ENCODE measurements at places on chromosomes 7 and 10.

DNA sequence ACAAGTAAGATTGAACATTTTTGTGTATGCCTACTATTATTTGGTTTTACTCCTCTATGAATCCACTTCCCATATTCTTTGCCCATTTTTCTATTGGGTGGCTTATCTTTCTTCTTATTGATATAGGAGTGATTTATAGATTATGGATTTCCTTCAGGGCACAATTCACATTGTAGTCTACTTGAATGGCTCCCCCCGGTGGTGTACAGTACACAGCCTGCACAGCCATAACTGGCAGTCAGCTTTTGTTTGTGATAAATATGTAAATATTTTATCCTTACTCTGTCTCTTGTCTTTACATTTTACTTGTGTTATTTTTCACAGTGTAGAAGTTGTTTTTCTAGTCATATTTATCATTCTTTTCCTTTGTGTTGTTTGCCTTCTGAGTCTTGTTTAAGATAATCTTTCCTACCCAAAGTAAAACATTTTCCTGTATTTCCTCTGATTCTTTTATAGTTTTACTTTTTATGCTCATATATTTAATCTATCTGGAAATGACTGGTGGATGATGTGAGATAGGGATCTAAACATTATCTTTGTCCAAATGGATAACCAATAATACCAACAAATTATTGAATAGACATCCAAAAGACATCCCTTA, 23.9 kb upstream of the CALD1 start:
- no peak for DNase-seq

GRCh38 chr7:128933180-128933891, 4.4 kb upstream of the IRF5 start:
- peak; percentile 57 for DNase-seq

- no peak for DNase-seq
Observed at GRCh38 chr7:81949306-81949705, 179.5 kb upstream of the HGF start.

- no peak for DNase-seq
Observed at GRCh38 chr10:98019784-98020183, 10.6 kb downstream of the CRTAC1 start.

DNA sequence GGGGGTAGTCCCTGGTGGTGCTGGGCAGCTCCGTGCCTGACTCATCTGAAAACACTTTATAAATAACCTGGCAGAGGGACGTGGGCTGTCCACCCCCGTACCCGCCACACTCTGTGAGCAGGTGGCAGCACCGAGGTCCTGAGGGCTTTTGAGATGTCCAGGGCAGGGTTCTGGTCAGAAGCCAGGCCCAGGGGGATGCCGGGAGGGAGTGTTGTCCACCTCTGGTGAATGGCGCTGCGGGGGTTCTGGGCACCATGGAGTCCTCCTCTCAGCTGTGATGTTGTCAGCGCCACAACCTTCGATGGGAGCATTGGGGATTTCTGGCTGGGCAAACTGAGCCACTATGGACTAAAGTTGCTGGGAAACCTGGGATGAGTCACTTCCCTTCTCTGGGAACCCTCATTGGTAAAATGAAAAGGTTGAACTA, 27.4 kb upstream of the GOLGA7B start:
- no peak for DNase-seq

GRCh38 chr7:47317487-47317886, 264.4 kb downstream of the TNS3 start:
- no peak for DNase-seq

GRCh38 chr10:86950349-86950748, 7.1 kb downstream of the MMRN2 start:
- DNase-seq: peak; percentile 25

DNA sequence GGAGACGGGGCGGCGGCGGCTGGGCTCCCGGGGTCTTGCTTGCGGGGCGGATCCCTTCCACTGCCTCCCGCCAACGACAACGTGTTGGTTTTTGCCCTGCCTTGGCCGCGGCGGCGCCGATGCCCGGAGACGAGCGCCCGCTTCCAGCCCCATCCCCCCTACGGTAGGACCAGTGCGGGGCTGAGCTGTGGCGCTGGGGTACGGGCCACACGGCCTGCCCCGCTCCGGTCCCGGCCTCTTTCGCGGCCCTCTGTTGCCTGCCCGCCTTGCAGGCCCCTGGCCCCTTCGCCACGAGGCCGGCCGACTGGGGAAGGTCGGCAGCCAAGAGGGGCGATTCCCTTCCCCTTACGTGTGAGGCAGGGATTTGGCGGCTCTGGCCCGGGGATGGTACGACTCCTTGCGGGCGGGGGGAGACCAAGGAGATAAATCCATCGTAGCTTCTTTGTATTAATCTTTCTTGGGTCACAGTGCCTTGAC, 488 bp downstream of the EIF4H start:
- DNase-seq: no peak

DNA sequence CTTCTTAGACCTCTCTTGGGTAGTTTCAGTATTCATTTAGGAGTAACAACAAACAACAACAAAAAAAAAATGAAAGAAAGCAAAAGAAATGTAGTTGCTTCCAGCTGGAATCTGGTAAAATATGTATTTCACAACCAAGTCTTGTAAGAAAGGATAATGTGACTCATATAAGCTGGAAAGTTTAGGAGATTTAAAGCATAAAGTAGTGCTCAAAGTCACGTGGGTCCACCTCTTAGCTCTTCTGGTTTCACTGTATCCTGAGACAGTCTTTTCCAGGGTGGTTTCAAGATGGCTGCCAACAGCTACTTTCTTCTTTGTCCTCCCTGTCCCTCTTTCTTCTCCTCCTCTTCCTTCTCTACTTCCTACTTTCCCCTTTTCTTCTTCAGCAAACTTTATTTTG, 69.5 kb upstream of the CDK13 start:
- no peak for DNase-seq

GRCh38 chr7:47803846-47804245, 144.4 kb downstream of the PKD1L1 start:
- no peak for DNase-seq

DNA sequence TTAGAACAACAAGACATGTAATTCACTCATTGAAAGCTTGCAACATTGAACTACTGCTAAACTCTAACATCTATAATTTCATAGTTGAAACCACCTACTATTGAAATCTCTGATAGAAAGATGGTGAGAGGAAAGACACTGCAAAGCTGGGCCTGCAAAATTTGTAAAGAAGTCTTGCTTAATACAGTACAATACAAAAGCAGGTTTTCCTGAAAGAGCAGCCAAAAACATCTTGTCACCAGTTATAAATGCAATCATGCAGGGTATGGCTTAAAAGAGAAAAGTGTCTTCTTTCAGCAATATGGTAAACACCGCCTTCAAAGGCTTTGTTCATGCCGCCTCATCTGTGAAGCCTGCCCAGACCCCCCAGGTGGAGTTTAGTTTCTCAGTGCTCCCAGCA, 109.2 kb downstream of the ANK3 start:
- no peak for DNase-seq

DNA sequence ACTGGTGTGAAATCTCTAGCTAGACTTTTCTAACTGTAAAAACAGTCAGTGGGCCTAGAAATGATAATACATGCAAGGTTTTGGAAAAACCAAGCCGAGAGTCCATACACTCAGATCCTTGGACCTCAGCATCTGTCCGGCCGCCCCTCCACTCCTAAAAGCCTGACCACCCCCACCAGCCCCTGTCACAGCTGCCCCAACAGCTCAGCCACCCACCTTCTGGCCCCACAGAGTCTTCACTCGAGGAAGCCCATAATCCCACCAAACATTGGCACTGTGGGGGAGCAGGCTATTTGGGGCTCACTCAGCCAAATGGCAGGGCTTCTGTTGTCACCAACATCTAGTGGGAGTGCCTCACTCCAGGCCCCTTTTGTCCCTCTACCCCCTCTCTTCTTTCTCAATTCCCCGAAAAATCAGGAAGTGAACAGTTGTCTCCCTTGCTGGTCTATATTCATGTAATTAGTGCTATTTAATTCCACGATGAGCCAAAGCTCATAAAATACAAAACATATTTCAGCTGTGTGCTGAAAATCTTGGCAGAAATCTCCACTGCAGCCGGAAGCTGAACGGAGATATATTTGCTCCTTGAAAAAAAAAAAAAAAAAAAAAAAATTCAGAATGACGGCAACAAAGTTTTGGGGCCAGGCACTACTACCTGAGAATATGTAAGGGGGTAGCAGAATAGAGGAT, 55.5 kb downstream of the PLXNA4 start:
- DNase-seq: no peak

- no peak for DNase-seq
Observed at GRCh38 chr10:23448802-23449570, 10.1 kb downstream of the OTUD1 start.

DNA sequence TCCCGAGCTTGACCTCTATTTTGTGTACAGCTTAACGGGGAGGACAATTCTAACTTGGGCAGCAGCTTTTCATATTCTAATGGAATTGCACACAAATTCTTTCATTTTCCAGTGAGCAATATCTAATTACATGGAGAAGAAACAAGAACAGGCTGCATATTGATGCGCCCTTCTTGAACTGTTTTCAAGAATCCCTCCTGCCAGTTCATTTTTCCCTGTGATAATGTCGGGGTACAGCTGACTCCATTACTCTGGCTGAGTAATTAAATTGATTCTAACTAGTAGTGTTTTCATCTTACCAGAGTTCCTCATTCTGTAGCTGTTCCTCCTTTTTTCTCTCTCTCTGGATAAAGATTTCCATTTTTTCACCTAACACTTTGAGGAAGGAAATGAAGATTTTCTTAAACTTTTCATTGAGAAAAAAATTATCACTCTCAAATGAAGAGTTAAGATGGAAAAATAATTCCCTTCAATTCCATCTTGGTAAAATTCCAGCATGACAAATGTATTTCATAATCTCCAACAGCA, 190.9 kb downstream of the FANK1 start:
- DNase-seq: no peak

- DNase-seq: no peak
Observed at GRCh38 chr7:29163854-29164253, 17.5 kb upstream of the CPVL start.

DNA sequence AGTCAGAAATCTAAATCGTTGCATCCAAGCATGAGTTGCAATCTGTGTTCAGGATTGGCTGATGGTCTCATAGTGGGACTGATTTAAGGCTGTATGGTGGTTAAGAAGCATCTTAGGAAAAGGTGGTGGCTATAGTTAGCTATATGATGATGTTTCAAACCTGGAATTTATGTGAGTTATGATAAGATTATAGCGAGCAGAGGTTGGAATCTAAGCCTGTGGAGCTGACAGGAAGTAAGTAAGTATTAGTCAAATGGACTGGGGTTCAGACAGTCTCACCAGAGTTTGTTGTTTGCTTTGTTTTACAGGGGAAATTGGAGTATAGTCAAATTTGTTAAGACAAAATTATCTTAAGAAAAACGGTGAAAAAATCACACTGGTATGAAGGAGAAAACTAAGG, 56.7 kb downstream of the ANKRD7 start:
- no peak for DNase-seq

DNA sequence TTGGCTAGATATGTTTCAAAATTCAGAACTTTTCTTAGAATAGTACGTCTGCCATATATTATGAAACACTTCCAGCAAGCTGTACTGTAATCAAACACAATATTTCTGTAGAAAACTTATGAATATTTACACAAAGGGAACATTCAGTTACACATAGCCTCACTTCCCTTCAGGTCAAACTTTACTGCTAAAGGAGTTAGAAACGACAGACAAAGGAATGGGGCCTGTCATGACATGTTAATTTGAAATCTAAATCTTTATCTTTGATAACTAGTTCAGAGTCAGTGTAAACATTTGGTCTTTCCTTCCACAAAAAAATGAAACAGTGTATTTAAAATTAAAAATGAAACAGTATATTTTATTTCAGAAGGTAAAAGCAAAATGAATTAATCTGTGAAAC, 1.0 kb upstream of the CROT start:
- DNase-seq: no peak

GRCh38 chr10:70295926-70296325, 12.1 kb upstream of the NPFFR1 start:
- DNase-seq: no peak

- DNase-seq: no peak
Observed at GRCh38 chr7:19482628-19483027, 226.2 kb downstream of the POLR1F start.

- DNase-seq: no peak
Observed at GRCh38 chr7:9890092-9890491, 1083.6 kb upstream of the PHF14 start.

DNA sequence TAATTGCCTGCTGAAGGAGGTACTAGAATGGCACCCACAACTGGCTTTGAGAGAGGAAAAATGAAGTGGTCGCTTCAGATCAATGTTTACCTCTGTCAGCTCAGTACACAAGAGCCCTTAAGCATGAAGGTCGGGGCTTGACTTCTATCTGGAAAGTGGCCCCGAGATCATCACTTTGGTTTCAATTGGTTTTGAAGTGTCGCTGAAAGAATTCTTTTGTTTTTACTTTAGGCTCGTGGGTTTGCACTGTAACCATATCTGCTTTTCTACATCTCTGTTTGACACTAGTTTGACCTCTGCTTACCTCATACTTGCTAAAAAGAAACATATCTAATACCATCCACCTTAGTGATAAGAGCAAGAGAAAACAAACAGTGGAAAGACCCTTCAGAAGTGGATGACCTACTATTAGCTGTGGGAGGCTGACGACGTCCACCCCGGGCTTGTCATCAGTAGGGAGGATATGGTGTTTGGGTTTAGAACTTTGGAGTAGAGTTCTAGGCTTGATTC, 361.8 kb downstream of the GATA3 start:
- DNase-seq: no peak

GRCh38 chr10:131126321-131127137, 185.0 kb downstream of the TCERG1L start:
- no peak for DNase-seq

GRCh38 chr7:117673367-117673766, 193.5 kb downstream of the CFTR start:
- DNase-seq: no peak

DNA sequence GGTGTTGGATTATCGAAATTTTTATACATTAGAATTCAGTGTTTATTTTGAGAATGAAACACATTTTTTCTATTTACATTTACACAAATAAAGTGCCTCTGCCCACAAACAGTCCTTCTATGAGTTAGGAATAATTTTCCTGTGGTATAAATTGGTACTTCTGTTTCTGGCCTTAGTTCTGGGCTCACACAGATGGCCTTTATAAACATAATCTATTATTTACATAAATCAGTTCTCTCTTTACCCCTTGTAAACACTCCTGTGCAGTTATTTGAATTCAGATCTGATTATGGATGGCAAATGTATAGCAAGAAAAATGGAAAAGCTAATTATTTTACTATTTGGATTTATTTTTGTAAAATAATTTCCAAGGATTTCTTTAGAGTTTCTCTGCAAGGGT, 143.2 kb downstream of the PRKG1 start:
- no peak for DNase-seq
